ENCODE measurements at places on chromosomes 12 and 14.

GRCh38 chr12:13278249-13278787 lies 81.8 kb downstream of the EMP1 start:
- peak; percentile 70 for DNase-seq

- no peak for DNase-seq
Observed at GRCh38 chr14:100082723-100083122, 17.5 kb downstream of the EVL start.

GRCh38 chr12:28032811-28033537 lies 60.4 kb upstream of the PTHLH start:
- no peak for DNase-seq

DNA sequence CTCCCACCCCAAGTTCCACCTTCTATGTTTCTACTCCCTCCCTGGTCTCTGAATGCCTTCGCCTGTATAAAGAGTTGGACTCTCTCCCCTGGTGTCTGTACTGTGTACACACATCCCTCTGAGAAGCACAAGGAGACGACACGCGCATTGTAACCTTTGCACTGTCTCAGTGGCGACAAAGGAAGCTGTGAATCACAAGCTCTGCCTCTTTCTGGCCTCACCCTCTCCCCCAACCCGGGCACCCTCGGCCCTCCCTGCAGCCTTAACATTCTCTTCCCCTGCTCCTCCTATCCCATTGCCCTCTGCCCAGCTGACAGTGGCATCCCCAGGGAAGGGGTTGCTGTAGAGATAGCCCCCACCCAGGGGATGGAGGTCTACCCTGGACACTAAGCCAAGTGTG lies 2.5 kb upstream of the SMARCD1 start:
- DNase-seq: no peak

- no peak for DNase-seq
Observed at GRCh38 chr12:23222801-23223200, 597.8 kb downstream of the ETNK1 start.

DNA sequence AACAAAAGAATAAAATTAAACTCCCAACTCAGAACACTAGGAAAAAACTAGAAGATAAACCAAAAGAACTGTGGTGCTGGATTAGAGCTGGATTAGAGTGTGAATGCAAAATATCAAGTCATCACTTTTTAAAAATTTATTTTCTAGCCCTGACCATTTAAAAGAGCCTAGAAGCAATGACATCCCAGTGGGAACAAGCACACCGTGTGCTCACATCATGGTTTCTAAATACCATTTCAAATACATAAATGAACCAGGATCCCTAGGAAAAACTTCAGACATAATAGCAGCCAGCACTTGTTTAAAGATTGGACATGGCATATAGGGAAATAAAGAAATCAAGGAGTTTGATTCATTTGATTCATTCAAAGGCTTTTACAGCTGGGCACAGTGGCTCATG lies 30.0 kb downstream of the KDM5A start:
- DNase-seq: no peak

DNA sequence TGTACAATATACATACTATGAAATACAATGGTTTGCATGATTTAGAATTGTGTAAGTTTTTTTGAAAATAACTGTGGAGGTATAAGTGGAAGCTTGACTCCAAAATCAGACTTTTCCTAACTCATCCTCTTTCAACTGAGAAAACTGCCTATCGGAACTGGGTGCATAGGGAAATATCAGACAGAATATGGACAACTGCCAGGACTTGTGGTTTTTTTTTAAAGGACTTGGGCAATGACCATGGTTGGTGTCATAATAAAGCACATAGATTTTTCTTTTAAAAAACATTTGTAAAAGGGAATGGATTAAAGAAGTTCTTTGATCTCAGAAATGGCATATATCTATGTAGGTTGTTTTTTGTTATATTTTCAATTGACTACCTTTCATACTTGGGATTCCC lies 53.3 kb upstream of the LRRK2 start:
- DNase-seq: no peak

- no peak for DNase-seq
Observed at GRCh38 chr12:109291521-109292341, 17.4 kb downstream of the FOXN4 start.

DNA sequence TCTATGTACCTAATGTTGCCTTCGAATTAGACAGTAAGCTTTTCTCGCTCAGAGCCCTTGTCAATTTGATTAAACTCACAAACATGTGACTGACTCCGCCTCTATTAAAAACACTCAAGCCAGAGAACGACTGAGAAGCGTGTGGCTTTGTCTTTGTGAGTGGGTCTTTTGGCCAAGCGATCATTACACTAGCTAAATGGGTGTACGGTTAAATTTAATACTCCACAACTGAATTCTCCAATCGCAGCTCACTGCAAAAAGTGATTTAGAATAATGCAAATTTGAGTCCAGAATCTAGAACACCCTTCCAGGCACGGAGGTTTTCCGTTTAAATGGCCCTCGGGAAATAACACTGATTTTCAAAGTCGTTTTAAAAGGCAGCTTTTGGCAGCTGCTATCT lies 253.7 kb downstream of the EFCAB11 start:
- DNase-seq: no peak

DNA sequence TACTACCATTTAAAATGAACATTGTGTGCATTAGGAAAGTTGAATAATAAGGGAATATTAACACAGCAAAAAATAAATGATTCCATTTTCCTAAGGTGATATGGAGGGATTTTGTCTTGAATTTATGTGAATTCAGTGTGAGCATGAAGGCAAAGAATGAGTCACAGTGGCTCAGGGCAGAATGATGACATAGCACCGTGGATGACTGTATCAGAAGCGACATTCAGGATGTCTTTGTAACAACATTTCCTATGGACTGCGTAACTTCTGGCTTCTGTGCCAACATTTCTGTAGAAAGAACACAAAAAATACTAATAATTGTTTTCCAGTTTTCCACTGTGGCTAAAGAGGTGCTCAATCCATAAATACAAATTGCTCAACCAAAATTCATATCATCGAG lies 54.6 kb downstream of the TTC8 start:
- DNase-seq: no peak

DNA sequence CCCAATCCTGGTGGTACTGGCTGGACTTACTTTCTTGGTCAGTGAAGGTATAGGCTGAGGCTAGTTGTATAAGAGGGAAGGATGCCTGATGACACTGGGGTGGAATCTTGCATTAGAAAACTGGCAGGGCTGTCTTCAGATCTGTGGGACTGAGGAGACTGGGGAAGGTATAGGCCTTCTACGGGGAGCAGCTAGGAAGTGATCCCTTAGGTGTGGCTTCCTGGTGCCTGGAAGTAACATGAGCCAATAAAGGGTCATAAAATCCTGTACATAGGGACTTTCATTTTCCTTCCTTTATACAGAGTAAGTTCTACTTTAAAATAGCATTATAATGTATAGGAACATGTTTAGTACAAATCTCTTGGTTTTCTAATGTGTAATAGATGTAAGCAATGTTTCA lies 716.8 kb downstream of the LRFN5 start:
- no peak for DNase-seq

- no peak for DNase-seq
Observed at GRCh38 chr14:37437490-37437889, 157.6 kb downstream of the FOXA1 start.

GRCh38 chr14:94897561-94897960 lies 127.6 kb upstream of the GSC start:
- DNase-seq: no peak

DNA sequence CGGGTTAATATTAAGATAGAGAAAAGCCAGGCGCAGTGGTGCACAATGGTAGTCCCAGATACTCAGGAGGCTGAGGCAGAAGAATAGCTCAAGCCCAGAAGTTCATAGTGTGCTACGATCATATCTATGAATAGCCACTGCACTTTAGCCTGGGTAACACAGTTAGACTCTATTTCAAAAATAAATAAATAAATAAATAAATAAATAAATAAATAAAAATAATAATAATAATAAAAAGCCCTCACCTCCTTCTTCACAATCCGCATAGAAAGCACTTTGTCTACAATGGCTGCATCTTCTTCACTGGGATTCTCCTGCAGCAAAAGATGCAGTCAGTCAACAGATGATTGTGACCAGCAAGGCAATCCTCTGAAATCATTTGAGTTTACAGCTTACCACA lies 31.5 kb upstream of the SUPT16H start:
- no peak for DNase-seq

DNA sequence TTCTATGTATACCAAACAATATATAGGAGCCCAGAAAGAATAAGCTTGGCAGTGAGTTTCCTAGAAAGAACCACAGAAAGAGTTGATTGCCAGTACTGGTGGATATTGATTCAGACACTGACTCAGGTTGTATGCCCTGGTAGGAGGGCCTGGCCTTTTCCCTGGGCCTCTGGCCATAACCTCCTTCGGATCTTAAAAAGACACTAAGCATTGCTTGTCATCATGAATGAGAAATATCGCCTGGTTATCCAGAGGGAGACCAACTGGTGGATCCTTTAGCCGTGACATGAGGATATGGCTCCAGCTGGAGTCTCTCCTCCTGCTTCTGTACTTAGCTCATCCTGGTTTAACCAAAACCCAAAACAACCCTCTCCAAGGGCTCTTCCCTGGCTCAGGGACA lies 231.5 kb downstream of the MSRB3 start:
- no peak for DNase-seq

GRCh38 chr12:120774169-120774916 lies 48.7 kb downstream of the ACADS start:
- DNase-seq: no peak

GRCh38 chr14:103104654-103105452 lies 10.3 kb downstream of the EXOC3L4 start:
- DNase-seq: no peak

- no peak for DNase-seq
Observed at GRCh38 chr14:32366986-32367385, 37.9 kb downstream of the AKAP6 start.

DNA sequence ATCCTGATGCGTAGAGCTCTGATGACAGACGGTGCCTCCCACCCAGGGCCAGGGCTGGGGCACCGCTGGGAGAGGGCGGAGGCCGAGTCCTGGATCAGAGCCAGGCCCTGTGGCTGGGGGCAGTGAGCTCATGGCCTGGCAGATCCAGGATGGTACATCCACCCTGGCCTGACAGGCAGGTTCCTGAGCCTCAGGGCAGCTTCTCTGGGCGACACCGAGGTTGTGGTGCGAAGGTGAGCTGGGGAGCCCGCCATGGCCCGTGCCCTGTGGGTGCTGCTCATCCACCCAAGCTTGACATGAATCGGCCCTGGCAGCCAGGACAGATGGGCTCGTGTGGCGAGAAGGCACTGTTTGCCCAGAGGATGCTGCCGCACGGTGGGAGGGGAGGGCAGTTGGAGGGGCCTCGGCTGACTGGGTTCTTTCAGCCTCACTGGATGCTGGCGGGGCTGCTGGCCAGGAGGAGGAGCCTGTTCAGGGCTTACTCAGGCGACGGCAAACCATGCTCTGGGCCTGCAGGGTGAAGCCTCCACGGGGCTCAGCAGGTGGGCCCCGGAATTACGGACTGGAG lies 16.6 kb downstream of the LRTM2 start:
- no peak for DNase-seq

GRCh38 chr12:130053651-130054069 lies 108.6 kb upstream of the FZD10 start:
- no peak for DNase-seq

- no peak for DNase-seq
Observed at GRCh38 chr12:107730618-107731341, 30.2 kb downstream of the PRDM4 start.

DNA sequence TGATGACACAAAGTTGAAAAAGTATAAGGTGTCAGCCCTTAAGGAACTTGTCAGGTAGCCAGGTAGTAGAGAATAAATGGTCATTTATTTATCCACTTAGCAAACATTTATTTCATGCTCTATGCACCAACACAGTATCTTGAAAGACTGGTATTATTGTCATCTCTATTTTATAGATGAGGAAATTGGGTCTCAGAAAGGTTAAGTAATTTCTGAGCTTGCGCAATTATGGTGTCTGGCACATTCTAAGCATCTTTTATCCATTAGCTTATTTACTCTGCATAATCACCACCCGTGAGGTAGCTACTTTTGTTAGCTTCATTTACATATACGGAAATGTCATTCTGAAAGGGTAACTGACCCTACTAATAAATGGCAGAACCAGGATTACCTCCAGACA lies 2.5 kb upstream of the UTP20 start:
- DNase-seq: no peak

GRCh38 chr14:61435563-61436337 lies 114.4 kb downstream of the PRKCH start:
- DNase-seq: no peak

GRCh38 chr12:89067421-89068187 lies 284.7 kb downstream of the DUSP6 start:
- no peak for DNase-seq

DNA sequence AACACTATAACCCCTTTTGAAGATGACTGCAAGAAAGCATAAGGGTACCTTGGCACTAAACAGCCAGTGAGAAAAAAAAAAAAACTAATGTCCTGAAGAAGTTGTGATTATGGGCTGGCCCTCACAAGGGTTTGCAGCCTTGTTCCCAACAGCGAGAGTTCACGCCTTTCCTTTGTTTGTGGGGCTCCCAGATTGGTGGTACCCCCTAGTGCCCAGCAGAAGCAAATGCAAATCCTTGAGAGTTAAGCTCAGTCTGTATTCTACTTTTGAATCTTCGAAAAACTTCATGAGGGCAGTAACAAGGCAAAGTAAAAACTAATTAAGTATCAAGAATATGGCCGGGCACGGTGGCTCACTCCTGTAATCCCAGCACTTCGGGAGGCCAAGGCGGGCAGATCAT lies 238.9 kb upstream of the LMO3 start:
- no peak for DNase-seq

DNA sequence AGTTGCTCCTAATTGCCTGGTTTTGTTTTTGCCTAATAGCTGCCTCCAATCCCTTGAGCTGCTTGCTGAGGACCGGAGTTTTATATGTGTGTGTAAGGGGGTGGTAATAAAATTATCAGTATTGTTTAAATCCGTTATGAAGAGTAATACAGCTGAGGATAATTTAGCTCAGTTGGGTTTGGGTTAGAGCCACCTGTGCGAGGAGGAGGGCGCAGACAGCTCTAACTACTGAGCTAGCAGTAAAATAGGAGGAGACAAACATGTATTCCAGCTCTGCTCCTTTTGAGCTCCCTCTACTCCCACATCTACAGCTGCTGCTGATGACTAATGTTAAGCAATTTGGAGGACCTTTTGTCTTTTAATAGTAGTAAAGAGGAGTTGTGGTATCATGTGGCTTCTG lies 61.5 kb downstream of the SPATS2 start:
- no peak for DNase-seq

GRCh38 chr12:79183926-79184325 lies 319.4 kb downstream of the SYT1 start:
- no peak for DNase-seq

- DNase-seq: no peak
Observed at GRCh38 chr12:110279566-110280375, 1.3 kb upstream of the ATP2A2 start.

GRCh38 chr12:45431126-45431525 lies 215.2 kb downstream of the ANO6 start:
- DNase-seq: no peak

GRCh38 chr12:49776413-49776812 lies 35.1 kb downstream of the TMBIM6 start:
- DNase-seq: no peak

GRCh38 chr12:88854260-88854659 lies 274.0 kb upstream of the KITLG start:
- no peak for DNase-seq

- DNase-seq: no peak
Observed at GRCh38 chr12:79747274-79747673, 56.5 kb upstream of the PAWR start.

GRCh38 chr14:69077841-69078240 lies 75.1 kb downstream of the DCAF5 start:
- DNase-seq: no peak
